ENCODE measurements at places on chromosomes 3 and 15.

- DNase-seq: no peak
Observed at GRCh38 chr3:113498221-113499005, 16.5 kb downstream of the SPICE1 start.

DNA sequence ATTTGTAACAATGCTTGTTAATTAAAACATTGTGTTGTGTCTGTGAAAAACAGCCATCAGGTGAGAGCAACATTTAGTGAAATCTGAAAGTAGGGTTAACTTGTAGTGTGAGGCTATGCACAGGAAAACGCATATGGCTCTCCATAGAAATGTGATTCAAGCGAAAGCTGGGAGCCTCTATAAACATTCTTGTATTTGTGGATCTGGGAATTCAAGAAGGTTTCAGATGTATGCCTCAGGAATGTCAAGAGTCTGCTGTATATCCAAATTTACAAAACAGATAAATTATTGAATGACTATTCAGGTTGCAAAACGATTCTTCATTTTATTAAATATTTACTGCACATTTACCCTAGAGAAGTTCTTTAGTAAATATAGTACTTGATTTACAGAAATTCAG, 166.0 kb downstream of the THSD4 start:
- no peak for DNase-seq

GRCh38 chr3:159779883-159780282, 208.8 kb upstream of the IL12A start:
- DNase-seq: no peak

DNA sequence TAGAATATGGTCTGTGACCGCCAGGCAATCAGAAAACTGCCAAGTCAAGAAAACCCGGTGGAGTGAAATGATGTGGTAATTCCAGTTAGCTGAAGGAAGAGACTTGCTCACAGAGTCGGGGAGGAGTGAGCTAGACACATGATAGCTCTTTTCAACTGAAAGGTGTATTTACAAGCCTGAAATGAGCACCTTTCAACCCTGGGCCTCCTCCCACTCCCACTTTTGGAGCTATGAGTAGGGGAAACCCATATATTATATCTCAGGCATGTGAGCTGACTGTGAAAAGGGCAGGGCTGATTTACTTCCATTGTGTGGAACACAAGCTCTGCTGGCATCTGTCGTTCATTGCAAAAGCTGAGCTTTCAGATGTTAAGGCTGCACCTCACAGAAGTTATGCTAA, 960.2 kb downstream of the TUSC7 start:
- DNase-seq: no peak

- no peak for DNase-seq
Observed at GRCh38 chr3:32632533-32633265, 52.3 kb upstream of the CNOT10 start.

GRCh38 chr15:61095804-61096506, 133.1 kb downstream of the RORA start:
- no peak for DNase-seq

GRCh38 chr15:96053781-96054428, 276.6 kb upstream of the NR2F2 start:
- no peak for DNase-seq

- DNase-seq: no peak
Observed at GRCh38 chr3:106963442-106963841, 413.8 kb upstream of the CCDC54 start.

DNA sequence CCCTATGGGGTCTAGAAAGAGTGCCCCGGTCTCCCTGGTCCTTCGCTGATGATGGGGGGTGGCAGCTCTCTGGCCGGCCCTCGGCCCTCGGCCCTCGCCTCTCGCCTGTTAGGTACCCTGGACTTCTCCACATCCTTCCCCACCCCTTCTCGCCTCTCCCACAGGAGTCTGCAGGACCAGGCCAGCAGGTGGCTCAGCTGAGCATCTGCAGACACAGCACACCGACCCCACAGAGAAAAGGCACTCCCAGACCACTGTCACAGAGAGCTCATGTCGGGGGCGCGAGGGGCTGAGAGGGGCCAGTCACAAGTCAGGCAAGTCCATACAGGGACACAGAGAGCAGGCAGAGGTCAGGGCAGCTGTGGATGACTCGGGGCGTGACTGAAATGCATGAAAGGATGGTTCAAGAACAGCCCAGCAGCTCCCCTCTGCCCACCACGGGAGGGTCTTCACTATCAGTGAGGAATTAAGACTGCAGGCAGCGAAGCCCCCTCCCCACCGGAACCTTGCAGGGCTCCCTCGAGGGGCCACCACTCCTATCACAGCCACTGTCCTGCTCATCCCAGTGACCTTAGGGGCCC, 181.7 kb upstream of the NSMCE3 start:
- no peak for DNase-seq

GRCh38 chr15:55900019-55900418, 93.4 kb downstream of the NEDD4 start:
- DNase-seq: no peak

GRCh38 chr3:102036017-102036416, 186.7 kb downstream of the NFKBIZ start:
- DNase-seq: no peak

DNA sequence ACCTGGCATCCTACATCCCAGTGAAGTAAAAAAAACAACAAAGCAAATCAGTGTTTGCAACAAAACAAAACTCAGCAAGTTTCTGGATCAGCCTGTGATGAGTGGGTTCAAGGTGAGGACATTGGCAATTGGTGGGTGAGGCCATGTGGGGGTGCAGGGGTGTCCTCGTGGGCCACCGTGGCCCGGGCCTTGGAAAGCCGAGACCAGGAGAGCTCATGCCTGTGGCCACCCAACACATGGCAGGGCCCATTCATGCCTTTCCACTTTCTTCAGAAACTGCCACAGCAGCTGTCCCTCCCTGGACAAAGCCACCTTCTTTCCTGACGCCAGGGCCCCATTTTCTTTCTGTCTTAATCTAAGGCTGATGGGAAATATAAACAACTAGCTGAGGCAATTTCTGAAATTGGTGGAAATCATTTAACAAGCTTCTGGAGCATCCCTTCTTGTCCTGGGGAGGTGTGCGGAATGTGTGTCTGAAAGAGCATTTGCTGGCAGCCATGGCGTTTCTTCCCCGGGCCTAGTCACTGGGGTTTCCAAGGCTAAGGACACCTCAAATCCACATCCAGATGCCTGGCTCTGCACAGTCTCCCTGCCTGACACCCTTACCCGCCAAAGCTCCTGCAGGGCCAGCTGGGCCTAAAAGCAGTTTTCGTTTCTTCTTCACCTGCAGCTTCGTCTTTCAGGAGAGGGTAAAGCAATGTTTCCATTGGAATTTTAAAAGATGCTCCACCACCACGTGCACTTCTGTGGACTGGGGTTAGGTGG, 34.1 kb upstream of the SFMBT1 start:
- no peak for DNase-seq

DNA sequence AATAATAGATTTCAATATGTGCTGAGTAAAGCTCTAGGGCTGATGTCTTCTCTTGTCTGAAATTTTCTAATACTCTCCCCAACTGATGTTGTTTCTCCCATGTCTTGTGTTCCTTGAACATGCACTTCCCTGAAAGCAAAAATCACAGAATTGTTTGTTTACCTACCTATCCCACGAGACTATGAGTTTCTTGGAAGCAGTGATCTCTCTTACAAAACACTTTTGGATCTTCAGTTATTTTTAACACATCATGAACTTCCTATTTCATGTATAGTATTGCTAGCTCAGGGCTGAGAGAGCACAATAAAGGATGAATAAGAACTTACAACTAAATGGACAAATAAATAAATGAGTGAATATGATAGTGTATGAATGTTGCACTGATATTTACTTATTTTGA, 365.0 kb downstream of the ROBO2 start:
- no peak for DNase-seq

DNA sequence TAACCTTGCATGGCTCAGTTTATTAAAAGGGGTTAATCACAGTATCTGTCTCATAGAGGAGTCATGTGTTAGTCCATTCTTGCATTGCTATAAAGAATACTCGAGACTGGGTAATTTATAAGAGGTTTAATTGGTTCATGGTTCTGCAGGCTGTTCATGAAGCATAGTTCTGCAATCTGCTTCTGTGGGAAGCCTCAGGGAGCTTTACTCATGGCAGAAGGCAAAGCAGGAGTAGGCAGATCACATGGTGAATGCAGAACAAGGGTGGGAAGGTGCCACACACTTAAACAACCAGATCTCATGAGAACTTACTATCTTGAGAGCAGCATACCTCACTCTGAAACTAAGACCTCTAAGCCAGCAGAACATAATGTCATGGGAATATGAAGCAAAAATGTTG, 42.2 kb upstream of the PTX3 start:
- DNase-seq: no peak

DNA sequence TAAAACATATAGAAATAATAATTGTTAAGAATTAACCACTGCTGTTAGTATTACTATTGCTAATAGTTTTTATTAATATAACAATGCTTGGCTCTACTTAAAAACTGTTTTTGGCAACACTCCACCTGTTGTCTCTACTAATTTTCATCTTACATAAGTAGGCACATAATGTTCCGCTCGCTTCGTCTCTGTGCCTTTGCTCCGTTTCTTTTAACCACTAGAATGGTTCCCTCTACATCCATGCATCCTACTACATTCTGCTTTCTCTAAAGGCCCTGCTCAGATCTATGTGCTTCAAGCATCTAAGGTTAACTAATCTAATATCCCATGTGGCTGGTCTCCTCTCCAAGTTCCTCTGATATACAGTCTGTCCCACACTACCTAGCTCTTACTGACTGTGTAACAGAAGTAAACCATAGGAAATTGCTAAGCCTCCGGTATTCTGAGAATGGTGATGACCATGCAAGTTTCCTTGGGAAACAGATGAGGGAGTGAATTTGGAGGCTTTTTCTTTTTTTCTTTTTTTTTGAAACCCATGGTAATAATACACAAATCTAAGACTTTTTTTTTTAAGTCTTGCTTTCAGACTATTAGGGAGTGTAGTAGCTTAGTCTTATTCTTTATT, 138.3 kb downstream of the P3H2 start:
- DNase-seq: no peak

DNA sequence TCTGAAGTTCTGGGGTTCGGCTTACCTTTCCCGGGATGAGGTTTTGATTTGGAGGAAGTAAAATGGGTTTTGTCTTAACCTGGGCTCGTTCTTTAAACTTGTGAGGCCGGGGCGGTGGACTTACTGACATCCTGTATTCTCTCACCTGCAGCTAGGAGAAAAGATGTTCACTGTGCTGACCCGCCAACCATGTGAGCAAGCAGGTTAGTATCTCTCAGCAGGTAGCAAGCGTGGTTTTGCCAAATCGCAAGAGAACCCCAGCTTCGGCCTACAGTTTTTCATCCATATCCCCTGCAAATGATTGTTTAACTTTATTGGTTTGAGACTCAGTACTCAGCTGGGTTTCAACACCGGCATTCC, 891 bp downstream of the ENTPD3 start:
- no peak for DNase-seq

- no peak for DNase-seq
Observed at GRCh38 chr3:128338536-128339330, 128.0 kb downstream of the DNAJB8 start.

DNA sequence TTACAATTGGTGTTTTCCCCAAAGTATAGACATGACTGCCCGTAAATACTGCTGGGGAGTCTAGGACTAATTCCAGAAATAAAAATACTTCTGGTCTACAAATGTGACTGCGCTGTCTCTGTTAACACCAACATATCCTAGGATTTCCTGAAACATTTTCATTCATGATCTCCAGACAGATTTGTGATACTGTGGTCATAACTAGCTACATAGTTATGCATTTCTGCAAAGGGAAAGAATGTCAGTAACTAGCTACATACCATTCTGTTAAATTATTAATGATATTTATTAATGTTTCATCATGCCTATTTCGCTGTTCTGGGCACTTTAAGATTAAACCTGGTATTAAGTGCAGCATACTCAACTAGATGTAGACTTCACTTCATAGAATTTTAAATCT, 33.3 kb downstream of the SETD5 start:
- DNase-seq: no peak

- no peak for DNase-seq
Observed at GRCh38 chr15:77612958-77613601, 19.6 kb downstream of the LINGO1 start.

DNA sequence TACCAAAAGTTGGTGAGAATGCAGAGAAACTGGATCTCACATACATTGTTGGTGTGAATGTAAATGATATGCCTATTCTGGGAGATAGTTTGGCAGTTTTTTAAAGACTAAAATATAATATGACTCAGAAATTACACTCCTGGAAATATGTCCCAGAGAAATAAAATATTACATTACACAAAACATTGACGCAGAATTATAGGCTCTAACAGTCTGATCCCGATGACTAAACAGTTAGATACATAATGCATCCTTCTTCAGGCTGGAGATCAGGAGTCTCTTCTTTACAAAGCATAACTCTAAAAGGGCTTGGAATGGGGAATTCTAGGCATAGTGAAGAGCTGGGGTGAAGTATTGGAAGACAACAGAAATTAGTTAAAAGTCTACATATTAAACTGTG, 586.2 kb upstream of the NECTIN3 start:
- no peak for DNase-seq

DNA sequence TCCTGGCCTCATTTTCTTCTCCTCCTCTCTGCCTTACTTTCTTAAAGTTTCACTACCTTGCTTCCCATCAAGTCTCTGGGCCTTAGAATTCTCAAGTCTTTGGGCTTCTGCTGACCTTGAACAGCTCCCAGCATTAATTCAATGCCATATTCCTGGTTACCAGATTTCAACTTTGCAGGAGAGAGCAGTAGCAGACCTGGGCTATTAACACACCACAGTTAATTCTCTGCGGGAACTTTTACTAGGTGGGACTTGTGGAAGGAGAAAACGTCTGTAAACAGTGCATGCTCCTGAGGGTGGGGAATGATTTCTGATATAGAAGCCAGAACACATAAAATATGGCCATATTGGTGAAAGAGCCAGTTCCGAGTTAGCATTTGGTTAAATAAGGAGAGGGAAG, 214.6 kb downstream of the MEIS2 start:
- no peak for DNase-seq

DNA sequence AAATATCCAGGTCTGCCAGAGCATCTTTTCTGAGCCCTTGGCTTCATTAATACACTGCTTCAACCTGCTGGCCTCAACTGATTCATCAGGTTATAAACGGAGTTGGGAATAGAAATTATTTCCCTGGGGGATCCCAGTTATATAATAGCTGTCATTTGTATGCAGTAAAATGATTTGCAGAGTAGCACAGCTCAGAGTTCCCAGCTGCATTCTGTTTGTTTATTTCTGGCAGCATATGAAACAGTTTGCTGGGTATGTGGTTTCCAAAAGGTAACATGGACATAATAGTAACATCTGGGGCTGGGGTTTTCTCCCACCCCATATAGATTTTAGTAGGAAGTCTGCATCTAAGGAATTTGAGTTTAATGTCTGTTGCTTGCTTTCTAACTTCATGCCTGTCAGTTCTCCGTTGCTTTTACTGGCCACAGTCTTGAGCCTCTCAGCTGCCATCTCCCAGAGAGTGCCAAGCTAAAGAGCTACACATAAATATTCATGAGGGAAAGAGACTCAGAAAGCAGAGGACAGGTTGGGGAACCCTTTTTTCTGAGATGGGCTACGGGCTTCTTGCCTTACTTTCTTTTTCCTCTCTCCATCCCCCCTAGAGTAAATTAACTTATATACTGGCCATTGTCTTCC, 124.6 kb downstream of the TMEM108 start:
- no peak for DNase-seq

Data from erythroblast (primary cell).